ENCODE measurements at places on chromosomes 2 and 18.

GRCh38 chr18:54867131-54867530 lies 38.9 kb downstream of the RAB27B start:
- no peak for DNase-seq

- DNase-seq: no peak
Measured at GRCh38 chr18:79923896-79924585, 27.4 kb downstream of the SLC66A2 start.

GRCh38 chr18:54740136-54740846 lies 88.0 kb upstream of the RAB27B start:
- DNase-seq: no peak

GRCh38 chr2:46067062-46067461 lies 230.1 kb upstream of the EPAS1 start:
- DNase-seq: no peak

DNA sequence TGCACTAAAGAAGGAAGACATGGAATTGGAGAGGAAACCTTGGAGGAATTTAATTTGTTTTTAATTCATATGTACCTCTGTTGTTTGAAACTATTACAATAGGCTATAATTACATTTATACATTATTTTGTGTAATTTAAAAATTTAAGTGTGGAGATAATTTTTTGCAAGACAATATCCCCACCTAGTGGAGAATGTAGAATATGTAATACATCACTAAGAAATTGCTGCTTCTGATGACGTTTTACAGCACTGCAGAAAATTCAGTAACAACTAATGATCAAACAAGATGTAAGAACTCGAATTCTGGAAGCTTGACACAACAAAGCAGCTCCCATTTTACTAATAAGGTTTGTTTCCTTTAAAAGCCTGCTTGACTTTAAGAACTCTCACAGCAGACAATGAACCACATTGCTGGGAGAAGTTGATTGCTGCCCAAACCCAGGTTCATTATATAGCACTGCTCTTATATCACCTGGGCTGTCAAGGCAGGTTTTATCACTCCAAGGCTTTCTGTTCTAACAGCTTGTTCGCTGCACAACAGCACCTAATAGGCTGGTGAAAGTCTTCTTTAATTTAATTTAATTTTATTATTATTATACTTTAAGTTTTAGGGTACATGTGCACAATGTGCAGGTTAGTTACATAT lies 53.4 kb downstream of the THADA start:
- no peak for DNase-seq

- no peak for DNase-seq
Measured at GRCh38 chr2:18500333-18500732, 60.1 kb downstream of the RDH14 start.

DNA sequence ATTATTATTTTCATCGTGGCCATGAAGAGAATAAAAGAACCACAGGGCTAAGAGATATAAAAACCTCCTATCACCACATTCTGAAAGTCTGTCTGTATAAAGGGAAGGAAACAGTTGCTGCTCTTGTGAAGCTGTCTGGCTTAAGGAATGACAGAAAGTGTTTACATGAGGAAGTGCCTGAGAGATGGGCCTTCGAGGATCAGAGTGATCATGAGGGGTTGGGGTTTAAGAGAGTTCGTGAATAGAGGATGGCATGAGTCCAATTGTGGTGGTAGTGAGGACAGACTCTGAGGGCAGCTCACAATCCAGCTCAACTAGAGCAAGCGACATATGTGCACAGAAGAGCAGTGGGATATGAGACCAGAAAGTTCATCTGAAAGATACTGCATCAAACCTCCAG lies 65.8 kb upstream of the PIEZO2 start:
- DNase-seq: no peak

DNA sequence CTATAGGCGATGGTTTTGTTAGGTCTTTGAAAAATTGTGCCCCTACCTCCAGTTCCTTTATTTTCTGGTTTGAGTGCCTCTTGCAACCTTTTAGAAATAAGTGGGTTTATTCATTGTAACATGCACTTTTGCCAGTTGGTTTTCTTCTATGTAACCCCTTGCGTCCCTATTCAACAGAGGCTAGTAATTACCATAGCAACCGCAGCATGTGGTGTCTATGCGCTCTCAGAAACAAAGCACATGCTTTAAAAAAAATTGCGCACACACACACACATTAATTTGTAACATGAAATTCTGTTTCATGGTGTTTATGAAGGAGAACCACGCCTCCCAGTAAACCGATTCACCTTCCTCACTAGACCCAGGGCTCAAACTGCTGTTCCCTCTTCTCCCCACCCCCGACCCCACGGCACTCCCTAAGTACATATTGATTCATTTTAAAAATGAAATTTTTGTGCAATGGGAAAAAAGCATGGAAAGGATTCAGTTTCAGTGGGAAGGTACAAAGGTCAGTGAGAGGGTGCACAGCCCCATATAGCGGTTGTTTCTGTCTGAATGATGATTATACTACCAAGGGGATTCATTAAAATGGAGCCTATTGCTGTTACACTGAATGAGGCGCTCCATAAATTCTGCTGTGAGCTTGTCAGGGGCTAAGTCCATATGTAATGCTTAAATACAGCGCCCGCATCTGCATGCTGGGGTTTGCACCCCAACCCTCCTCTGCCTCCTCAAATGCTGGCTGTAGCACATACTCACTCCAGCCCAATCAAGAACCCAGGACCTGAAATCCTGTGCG lies 206.9 kb downstream of the ICOS start:
- no peak for DNase-seq

DNA sequence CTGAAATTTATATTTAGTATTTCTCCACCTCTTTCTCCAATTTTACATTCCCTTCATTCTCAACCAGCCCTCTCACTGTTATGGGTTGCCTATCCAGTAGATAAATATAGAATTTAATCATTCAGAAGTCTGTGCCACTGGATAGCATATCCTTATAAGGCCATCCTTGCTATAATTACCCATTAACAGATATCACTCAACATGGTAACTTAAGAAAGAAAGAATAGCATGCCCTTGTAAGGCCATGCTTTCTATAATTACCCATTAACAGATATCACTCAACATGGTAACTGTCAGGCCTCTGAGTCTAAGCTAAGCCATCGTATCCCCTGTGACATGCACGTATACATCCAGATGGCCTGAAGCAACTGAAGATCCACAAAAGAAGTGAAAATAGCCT lies 1137.4 kb upstream of the FAM98A start:
- DNase-seq: no peak

- DNase-seq: no peak
Measured at GRCh38 chr2:155841442-155841841, 491.1 kb downstream of the NR4A2 start.

DNA sequence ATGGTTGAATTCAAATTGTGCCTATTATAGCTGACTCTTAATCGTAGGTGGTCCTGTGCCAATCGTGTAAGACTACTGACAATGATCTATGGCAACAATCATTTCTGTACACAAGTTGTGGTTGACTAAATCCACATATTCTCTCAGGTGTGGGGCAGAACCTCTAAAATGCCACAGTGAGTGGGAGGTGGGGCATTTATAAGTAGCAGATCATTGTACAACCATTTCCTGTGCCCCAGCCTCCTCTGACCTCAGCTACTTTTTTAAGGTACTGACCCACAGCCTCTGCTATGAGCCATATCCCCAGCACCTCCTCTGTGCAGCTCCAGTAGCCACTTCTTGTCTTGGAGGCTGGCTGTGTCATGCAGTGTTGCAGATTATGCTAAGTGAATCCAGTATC lies 48.6 kb upstream of the RAPH1 start:
- no peak for DNase-seq

- no peak for DNase-seq
Measured at GRCh38 chr18:28684746-28685355, 507.9 kb upstream of the CDH2 start.

DNA sequence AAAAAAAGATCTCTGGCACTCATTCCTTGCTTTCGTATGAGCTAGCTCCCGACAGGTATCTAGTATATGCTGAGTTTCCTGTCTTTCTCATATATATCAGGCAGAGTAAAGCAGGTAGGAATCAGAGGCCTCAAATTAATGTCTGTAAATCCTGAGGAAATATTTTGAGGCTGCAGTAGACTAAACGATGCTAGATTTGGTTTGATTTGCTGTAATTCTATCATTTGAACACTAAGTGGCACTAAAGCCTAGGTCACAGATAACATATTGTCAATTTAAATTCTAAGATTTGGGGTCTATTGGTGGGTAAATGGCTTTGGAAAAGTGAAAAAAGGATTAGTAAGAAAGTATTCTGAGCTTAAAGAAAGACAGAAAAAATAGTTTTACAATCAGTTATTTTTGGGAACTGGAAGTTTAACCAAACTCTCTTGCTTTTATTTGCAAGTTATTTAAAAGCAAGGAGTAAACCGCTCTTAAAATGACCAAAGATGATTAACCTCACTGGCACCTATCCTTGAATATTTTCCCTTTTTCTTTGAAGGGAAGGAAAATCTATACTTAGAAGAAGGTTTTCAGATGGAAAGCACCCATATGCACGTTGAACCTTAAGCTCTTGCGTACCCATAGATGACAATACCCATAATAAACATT lies 37.6 kb upstream of the SLC4A10 start:
- no peak for DNase-seq

DNA sequence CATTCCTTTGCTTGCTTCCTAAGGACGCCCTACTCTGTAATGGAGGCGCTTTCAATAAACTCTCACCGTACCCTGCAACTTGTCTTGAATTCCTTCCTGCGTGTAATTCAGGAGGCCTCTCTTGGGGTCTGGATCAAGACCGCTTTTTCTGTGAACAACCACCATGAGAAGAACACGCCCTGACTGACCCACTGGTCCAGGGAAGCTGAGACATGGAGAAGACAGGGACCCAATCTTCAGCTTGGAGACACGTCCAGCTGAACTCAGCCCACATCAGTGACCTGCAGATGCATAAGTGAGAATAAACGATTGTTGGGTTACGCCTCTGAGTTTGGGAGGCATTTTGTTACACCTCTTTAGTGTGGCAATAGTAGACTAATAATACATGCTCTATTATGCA lies 7.8 kb upstream of the NARS1 start:
- DNase-seq: no peak

- no peak for DNase-seq
Measured at GRCh38 chr18:39494211-39494896, 1928.8 kb upstream of the CELF4 start.

GRCh38 chr2:26805241-26805676 lies 19.4 kb downstream of the CENPA start:
- DNase-seq: no peak

GRCh38 chr2:151637271-151637781 lies 97.0 kb downstream of the NEB start:
- peak; percentile 62 for DNase-seq

GRCh38 chr2:24435391-24436316 lies 55.4 kb upstream of the NCOA1 start:
- DNase-seq: no peak

DNA sequence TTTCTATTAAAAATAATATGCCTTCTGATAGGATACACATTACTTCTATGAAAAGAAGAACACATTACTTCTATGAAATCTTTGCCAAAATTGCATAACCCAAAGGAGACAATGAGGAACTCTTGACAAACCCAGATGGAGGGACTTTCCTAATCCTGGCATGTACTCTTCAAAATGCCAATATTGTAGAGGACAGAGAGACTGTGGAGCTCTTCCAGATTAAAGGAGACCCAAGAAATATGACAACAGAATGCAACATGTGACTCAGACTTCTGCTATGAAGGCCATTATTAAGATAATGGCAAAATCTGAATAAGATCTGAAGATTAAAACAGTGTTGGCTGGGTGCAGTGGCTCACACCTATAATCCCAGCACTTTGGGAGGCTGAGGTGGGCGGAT lies 22.2 kb downstream of the SOWAHC start:
- DNase-seq: no peak

DNA sequence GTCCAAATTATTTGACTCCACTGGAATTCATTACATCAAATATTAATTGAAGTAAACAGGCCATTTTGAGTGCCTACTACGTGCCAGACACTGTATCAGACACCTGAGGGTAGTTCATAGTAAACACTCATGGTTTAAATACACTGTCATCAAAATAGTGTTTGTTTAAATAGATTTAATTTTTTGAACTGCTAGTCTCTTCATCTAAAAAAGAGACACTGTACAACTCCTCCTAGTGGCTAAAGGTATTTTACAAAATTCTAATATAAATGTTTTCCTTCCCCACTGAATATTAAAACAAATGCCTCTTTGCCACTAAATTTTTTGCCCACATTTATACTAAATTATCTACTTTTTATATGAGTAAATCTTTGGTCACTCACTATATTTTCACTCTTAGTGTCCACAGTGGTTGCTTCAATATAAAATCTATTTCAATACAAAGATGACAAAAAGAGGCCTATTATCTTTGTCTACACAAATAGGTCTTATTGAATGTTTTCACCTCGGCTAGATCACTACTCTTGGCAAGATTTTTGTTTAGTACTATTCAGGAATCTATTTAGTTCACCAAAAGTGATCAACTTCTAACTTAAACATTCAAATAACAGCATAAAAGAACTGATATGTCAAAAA lies 122.1 kb downstream of the TMEM247 start:
- no peak for DNase-seq

Data from T-cell (primary cell).